ENCODE measurements at places on chromosomes 1 and 21.

DNA sequence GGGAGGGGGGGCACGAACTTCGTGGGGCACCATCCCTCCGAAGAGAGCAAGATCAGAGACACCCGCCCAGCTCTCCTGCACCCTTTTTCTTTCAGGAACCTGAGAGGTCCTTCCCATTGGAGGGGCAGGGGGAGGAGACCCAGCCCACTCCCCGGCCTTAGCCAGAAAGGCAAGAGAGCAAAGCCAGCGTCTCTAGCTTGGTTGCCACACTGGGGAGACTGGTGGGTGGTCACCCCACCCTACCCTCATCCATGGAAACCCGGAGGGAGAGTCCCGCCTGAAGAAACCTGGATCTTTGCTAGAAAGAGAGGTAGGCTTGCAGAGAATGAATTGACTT, 246 bp downstream of the ATP2B4 start:
- peak overlapping the region; percentile 97 for H3K27ac ChIP-seq
- DNase-seq: no peak
- H3K36me3 ChIP-seq: peaks cover 14% of the 10 kb centered on the region
- H3K4me3 ChIP-seq: peak overlapping the region; percentile 96
- H3K4me1 ChIP-seq: peaks cover 76% of the 10 kb centered on the region
- H3K27me3 ChIP-seq: no peaks in the 10 kb centered on the region

DNA sequence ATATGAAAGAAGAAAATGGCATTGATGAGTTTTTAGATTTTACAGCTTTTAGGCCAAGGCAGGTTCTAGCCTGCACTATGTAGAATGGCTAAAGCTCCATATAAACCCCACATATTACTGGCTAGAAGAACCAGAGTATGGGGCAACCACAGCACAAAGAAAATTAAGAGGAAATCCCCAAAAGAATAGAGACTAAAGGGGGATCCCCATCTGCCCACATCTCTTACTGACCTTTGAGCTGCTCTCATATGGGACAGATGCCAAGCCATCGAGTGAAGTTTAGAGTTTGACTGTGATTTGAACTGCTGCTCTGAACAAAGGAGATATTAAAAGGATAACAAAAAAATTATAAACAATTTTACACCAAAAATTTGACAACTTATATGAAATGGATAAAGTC, 102.2 kb upstream of the HAO2 start:
- no peak overlapping the region for H3K27ac ChIP-seq
- peaks cover 6% of the 10 kb centered on the region for H3K27me3 ChIP-seq
- H3K36me3 ChIP-seq: no peaks in the 10 kb centered on the region
- no peak overlapping the region for H3K4me3 ChIP-seq
- no peaks in the 10 kb centered on the region for H3K4me1 ChIP-seq

GRCh38 chr21:26159869-26160268, 10.7 kb downstream of the APP start:
- H3K36me3 ChIP-seq: peaks cover 2% of the 10 kb centered on the region
- no peak overlapping the region for H3K27ac ChIP-seq
- H3K4me3 ChIP-seq: no peak overlapping the region

GRCh38 chr1:46030876-46031660, 101.4 kb downstream of the PIK3R3 start:
- no peak for DNase-seq
- H3K36me3 ChIP-seq: peaks cover 3% of the 10 kb centered on the region
- no peaks in the 10 kb centered on the region for H3K27me3 ChIP-seq
- no peak overlapping the region for H3K27ac ChIP-seq

DNA sequence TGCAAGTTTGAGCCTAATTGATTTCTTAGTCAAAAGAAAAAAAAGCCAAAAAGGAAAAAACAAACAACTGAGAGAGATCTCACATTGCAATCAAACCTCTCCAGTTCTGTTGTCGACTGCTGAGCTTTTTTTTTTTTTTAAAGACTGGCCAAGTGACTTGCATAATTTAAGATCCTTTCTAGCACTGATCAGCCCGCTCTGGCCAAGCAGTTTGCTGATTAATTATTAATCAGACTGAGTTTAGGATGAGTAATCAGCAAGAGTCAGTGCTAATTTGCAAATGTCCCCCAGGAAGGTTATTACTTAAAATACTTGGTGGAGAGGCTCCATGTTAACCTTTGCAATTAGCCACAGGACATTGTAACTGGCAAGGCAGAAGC, 39.3 kb downstream of the HMGB4 start:
- peaks cover 2% of the 10 kb centered on the region for H3K27me3 ChIP-seq
- no peaks in the 10 kb centered on the region for H3K36me3 ChIP-seq
- H3K27ac ChIP-seq: no peak overlapping the region
- no peak overlapping the region for H3K4me3 ChIP-seq
- no peak for DNase-seq
- no peaks in the 10 kb centered on the region for H3K4me1 ChIP-seq

- H3K4me1 ChIP-seq: no peaks in the 10 kb centered on the region
- no peak overlapping the region for H3K4me3 ChIP-seq
- no peak for DNase-seq
- H3K27me3 ChIP-seq: peaks cover 8% of the 10 kb centered on the region
- H3K27ac ChIP-seq: no peak overlapping the region
- H3K36me3 ChIP-seq: no peaks in the 10 kb centered on the region
Measured at GRCh38 chr1:168163670-168164069, 15.1 kb upstream of the TIPRL start.

GRCh38 chr1:91864017-91864700, 21.8 kb downstream of the TGFBR3 start:
- H3K27me3 ChIP-seq: peaks cover 10% of the 10 kb centered on the region
- no peak overlapping the region for H3K4me3 ChIP-seq

- H3K27me3 ChIP-seq: no peaks in the 10 kb centered on the region
- H3K27ac ChIP-seq: no peak overlapping the region
- no peaks in the 10 kb centered on the region for H3K36me3 ChIP-seq
- H3K4me1 ChIP-seq: no peaks in the 10 kb centered on the region
- no peak overlapping the region for H3K4me3 ChIP-seq
- no peak for DNase-seq
Measured at GRCh38 chr1:77134359-77134758, 84.9 kb downstream of the PIGK start.

GRCh38 chr1:44049839-44050238, 18.6 kb upstream of the SLC6A9 start:
- no peak overlapping the region for H3K4me3 ChIP-seq
- DNase-seq: no peak
- H3K27me3 ChIP-seq: peaks cover 2% of the 10 kb centered on the region
- no peak overlapping the region for H3K27ac ChIP-seq
- H3K36me3 ChIP-seq: no peaks in the 10 kb centered on the region
